Mucosa of descending colon (tissue), 3 donors: ENCODE measurements at places on chromosomes 3 and 15.

- DNase-seq, result no peak
Observed at GRCh38 chr3:134879990-134880389, 84.9 kb downstream of the EPHB1 start.

DNA sequence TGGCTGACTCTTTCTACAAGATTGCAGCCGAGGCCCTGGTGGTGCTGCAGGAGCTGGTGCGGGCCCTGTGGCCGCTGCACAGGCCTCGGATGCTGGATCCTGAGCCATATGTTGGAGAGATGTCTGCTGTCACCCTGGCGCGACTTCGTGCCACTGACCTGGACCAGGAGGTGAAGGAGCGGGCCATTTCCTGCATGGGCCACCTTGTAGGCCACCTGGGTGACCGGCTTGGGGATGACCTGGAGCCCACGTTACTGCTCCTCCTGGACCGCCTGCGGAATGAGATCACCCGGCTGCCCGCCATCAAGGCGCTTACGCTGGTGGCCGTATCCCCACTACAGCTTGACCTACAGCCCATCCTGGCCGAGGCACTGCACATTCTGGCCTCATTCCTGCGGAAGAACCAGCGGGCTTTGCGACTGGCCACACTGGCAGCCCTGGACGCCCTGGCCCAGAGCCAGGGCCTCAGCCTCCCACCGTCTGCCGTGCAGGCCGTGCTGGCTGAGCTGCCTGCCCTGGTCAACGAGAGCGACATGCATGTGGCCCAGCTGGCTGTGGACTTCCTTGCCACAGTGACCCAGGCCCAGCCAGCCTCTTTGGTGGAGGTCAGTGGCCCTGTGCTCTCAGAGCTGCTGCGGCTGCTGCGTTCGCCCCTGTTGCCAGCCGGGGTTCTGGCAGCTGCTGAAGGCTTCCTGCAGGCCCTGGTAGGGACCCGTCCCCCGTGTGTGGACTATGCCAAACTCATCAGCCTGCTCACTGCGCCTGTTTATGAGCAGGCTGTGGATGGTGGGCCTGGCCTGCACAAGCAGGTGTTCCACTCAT, 20.3 kb downstream of the CAND2 start:
- no peak for DNase-seq

DNA sequence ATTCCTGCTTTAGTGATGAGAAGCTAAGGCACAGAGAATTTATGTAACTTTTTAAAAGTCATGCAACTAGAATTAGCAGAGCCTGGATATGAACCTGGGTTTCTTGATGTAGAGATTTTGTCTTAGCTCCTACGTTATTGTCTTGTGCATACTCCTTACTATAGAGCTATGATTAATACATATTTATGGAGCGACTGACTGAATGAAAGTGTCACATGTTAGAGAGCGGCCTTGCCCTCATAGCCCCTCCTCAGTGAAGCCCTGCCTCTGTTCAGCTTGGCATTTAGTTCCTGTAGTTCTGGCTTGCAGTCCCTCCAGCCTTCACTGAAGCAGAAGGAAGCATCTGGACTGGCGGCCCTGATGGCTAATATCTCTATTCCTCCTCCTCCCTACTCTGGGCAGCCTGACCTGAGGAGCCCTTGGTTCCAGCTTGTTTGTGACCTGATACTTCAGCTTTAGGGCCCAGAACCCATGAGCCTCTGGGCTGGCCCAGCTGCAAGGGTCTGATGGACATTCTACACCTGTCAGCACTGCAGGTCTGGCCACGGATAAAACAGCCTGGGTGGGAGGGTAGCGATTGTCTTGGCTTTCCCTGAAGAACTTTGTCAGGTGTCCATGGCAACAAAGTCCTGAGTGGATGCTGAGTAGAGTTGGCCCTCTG, 13.4 kb upstream of the AGBL1 start:
- no peak for DNase-seq

GRCh38 chr3:170840291-170840859, 29.6 kb downstream of the RPL22L1 start:
- DNase-seq, result no peak

GRCh38 chr3:129399895-129400357, 28.5 kb downstream of the EFCAB12 start:
- no peak for DNase-seq

DNA sequence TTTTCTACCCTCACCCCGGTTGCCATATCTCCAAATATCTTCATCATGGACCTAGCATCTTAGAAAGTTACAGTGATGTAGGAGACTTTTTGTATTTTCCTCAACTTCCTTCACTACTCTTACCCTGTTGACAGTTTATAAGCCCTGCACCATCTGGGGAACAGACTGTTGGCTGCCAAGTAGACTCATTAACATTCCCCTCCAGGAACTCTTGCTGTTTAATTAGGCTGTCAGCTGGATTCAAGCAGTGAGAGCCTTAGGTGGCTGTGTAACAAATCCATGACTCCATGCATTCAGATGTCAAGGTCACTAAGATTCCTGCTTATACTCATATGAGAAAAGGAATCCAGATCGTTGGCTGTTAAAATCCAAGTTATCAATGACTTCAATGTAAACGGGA, 198.3 kb downstream of the NAALADL2 start:
- no peak for DNase-seq

GRCh38 chr15:60394689-60395097, 3.1 kb downstream of the ANXA2 start:
- DNase-seq, result no peak

DNA sequence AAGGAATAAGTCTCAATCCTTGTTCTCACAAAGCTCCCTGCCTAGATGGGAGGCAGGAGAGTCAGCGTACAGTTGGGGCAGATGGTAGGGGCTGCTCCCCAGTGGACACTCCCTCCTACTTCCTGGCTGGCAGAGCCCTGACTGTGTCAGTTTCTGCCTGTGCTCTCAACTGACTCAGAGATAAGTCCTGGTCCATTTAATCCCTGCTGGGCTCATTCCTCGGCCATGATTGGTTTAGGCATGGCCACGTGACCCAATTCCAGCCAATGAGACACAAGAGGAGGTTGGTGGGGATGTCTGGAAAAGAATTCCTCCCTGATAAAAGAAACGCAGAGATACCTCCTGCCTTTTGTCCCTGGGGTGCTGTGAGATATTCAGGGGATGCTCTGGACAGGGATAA, 118.1 kb upstream of the SLC6A11 start:
- no peak for DNase-seq

DNA sequence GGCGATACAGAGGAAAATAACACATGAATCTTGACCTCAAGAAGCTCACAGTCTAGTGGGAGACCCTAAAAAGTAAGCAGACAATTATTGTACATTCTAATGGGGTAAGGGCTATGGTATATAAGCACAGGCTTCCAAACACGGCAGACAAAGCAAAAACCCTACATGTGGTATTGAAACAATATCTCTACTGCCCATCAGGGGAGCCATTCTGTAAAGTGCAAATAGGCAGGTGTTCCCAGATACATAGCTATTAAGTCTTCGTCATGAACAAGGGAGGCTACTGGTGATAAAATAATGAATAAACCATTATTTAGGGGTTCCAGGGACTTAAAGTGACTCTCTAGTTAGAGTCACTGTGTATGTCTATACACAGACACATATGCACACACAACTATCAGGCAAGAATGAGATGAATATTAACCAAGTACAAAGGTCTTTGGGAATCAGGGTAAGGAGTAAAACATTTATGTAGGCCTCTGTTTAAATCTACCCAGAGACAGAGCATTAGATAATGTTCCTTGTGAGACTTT, 38.7 kb upstream of the ASB14 start:
- DNase-seq, result no peak

DNA sequence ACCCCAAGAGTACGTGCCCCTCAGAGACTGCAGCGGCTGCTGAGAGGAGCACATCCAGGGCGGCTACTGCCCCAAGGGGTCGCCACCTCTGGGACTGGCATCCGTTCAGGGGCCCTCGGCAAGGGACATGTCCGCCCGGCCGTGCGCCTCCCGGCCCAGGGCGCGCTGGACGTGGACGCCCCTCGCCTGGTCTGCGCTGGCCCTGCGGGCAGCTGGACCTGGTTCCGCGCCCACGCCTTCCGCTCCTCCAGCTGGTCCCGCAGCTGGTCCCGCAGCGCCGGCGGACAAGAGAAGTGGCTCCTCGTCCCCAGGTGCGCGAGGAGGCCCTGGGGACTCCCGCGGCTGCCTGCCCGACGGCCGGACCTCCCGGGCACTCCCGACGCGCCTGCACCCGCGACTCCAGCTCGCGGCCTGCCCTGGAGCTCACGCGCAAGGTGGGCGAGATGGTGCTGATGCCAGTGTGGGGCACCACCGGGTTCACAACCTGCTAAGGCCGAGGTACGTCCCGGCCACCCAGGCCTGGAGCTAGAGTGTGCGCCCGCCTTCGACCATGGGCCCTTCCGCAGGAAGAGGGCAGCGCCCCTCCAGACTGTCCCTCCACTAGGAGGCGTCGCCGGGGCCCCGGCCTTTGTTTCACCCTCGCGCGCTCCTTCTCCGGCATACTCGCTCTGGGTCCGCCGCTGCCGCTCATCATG, 14.4 kb upstream of the GP9 start:
- peak; percentile 34 for DNase-seq

- DNase-seq, result no peak
Observed at GRCh38 chr3:62604298-62604697, 230.9 kb upstream of the FEZF2 start.

DNA sequence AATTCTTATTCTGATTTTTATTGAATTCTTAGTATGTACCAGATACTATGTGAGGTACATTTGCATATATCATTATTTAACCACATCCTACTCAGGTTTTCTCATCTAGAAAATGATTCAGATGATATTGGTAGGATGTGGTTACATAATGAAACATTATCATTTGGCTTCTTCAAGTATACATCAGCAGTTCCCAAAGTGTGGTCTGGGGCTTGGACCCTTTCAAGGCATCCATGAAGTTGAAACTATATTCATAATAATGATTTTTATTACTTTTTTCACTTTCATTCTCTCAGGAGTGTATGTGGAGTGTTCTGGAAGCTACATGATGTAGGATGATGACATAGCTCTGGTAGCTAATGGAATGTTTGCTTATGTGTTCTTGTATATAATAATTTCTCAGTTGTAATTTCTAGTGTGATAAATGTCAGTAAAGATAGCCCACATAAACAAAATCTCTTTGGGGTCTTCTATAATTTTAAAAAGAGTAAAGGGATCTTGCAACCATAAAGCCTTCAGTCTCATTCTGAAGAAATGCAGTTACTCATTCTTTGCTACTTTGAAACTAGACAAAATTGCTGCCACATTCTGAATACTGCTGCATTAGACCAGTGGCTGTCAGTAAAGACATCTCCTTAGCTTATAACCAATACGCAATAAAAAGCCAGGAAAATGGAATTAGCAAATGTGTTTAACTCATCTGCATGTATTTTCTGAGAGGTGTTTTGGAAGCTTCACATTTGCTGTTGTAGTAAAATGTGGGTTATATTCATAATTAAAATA, 95.8 kb downstream of the PPARG start:
- DNase-seq, result no peak

GRCh38 chr3:195098741-195099525, 172.0 kb downstream of the XXYLT1 start:
- DNase-seq, result peak; percentile 40

GRCh38 chr3:53496984-53497383, 2.6 kb downstream of the CACNA1D start:
- DNase-seq, result no peak

GRCh38 chr15:59946084-59946483, 58.0 kb upstream of the FOXB1 start:
- no peak for DNase-seq

- DNase-seq, result no peak
Observed at GRCh38 chr15:60801395-60801794, 322.5 kb upstream of the ICE2 start.

- DNase-seq, result no peak
Observed at GRCh38 chr15:82970078-82970686, 15.8 kb upstream of the RAMAC start.

DNA sequence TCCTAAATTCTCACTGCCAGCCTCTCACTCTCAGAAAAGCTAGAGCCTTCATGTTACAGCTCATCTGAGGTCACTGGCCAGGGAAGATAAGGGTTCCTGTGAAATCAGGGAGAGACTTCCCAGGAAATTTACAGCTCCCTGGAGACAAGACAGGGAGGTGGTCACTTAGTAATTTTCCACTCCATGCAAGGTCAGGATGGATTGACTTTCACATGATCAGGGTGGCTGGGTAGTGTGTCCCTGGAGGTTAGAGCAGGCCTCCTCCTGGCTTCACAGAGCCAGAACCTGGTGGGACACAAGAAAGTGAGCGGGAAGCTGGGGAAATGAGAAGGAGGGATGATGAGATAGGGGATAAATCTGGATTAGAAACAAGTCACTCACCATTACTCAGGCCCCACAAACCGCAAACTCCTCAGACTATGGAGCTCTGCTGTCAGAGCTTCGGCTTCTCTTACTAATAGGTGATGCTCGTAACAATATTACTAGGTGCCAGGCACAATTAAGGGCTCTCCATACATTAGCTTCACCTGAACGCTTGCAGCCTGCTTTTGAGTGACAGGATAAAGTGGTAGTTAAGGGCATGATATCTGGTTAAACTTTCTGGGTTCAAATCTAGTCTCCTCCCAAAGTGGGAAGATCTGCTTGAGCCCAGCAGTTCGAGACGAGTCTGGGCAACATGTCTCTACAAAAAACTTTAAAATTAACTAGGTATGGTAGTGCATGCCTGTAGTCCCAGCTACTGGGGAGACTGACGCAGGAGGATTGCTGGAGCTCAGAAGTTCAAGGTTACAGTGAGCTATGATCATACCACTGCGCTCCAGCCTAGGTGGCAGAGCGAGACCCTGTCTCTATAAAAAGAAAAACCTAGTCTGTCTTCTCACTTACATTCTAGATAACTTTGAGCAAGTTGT, 24.9 kb downstream of the DUOX2 start:
- no peak for DNase-seq

DNA sequence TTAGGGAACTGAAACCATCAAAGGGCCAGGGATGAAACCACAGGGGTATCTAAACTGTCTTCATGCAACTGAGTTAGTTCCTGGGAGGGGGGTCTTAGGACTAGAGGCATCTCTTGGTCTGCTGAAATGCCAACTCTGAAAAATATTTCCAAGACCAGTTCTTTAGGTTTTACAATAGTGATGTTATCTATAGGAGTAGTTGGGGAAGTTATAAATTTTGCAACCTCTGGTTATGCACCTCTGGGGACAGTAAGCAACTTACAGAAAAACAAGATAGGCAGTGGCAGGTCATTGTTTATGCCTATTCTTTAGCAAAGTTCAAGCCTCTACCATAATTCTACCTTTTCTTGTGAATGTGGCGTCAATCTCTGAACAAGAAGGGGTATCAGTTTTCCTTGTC, 60.5 kb upstream of the MINAR1 start:
- no peak for DNase-seq

DNA sequence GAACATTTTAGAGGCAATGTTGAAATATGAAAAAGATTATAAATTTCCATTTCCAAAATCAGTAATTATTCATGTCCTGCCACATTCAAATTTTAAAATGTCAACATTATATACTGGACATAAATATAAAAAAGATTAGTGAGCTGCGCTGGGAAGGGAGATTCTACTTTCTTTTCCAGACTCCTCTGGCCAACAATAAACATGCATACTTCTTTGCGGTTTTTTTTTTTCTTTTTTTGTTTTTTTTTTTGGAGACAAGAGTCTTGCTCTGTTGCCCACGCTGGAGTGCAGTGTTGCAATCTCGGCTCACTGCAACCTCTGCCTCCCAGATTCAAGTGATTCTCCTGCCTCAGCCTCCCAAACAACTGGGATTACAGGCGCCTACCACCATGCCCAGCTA, 105.5 kb downstream of the ADAM10 start:
- no peak for DNase-seq
